MCF 10A (cell line): ENCODE measurements at places on chromosomes 7 and 10. TPM values are rescaled to one million over a fixed set of nuclear protein-coding genes. Genes with fewer than 3 reads are reported as not detected.

DNA sequence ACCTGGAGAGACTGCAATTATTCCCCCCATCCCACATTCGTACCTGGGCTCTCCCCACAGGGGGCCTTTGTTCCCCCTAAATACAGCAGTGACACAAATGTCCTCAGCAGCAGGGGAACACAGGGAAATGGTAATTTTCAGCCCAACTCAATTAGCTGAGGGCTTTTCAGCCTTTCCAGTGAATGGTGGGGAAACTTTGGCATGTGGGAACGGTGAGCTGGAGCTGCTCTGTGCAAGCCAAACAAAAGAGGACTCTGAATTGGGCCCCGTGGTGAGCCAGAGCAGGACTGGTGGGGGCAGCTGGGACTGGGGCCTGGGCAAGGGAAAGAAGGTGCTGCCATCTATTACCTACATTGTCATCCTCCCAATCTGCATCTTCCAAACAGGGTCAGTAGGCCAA is 51.0 kb downstream of the FBXW4 start:
- no peak overlapping the region for H3K27ac ChIP-seq
- H3K4me1 ChIP-seq: no peaks in the 10 kb centered on the region
- H3K36me3 ChIP-seq: peaks cover 42% of the 10 kb centered on the region

DNA sequence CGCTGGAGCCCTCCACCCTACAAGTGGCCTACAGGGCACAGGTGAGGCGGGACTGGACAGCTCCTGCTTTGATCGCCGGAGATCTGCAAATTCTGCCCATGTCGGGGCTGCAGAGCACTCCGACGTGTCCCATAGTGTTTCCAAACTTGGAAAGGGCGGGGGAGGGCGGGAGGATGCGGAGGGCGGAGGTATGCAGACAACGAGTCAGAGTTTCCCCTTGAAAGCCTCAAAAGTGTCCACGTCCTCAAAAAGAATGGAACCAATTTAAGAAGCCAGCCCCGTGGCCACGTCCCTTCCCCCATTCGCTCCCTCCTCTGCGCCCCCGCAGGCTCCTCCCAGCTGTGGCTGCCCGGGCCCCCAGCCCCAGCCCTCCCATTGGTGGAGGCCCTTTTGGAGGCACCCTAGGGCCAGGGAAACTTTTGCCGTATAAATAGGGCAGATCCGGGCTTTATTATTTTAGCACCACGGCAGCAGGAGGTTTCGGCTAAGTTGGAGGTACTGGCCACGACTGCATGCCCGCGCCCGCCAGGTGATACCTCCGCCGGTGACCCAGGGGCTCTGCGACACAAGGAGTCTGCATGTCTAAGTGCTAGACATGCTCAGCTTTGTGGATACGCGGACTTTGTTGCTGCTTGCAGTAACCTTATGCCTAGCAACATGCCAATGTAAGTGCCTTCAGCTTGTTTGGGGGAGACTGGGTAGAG is at the start of gene COL1A2:
COL1A2 (plus strand) TSS at position 459 of the 704 bp plus-strand sequence; CDS start at position 596, 137 bp downstream.
- H3K4me1 ChIP-seq: peaks cover 3% of the 10 kb centered on the region
- H3K36me3 ChIP-seq: no peaks in the 10 kb centered on the region
- DNase-seq: no peak
- H3K27ac ChIP-seq: no peak within 1 kb of the TSS
- H3K4me3 ChIP-seq: no peak within 1 kb of the TSS

- no peaks in the 10 kb centered on the region for H3K27me3 ChIP-seq
- peaks cover 13% of the 10 kb centered on the region for H3K36me3 ChIP-seq
- H3K27ac ChIP-seq: no peak overlapping the region
- no peak for DNase-seq
- H3K4me1 ChIP-seq: peaks cover 21% of the 10 kb centered on the region
Observed at GRCh38 chr10:96891840-96892239, 59.7 kb downstream of the LCOR start.

GRCh38 chr7:13035233-13035632 is 347.8 kb downstream of the ARL4A start:
- no peak for DNase-seq
- H3K4me3 ChIP-seq: no peak overlapping the region
- H3K27me3 ChIP-seq: no peaks in the 10 kb centered on the region
- H3K4me1 ChIP-seq: peaks cover 15% of the 10 kb centered on the region
- no peak overlapping the region for H3K27ac ChIP-seq

DNA sequence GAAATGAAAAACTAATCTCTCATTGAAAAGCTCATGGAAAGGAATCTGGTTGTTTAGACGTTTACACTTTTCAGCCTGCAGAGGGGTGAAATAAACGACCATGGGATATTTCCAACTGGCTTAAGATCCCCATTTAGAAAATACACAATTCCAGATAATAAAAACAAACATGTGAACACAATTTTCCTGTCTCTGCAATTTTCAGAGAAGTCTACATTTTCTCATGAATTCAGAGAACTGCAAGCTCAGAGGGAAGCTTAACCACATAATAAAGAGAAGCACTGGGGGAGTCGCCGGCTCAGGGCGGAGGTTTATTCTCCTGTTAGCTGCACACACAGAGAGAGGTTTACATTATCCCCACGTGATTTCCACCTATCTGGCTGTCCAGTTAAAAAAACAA is 215.2 kb downstream of the FANK1 start:
- H3K4me1 ChIP-seq: peaks cover 6% of the 10 kb centered on the region
- no peak overlapping the region for H3K27ac ChIP-seq
- no peak overlapping the region for H3K4me3 ChIP-seq
- DNase-seq: no peak
- no peaks in the 10 kb centered on the region for H3K36me3 ChIP-seq

DNA sequence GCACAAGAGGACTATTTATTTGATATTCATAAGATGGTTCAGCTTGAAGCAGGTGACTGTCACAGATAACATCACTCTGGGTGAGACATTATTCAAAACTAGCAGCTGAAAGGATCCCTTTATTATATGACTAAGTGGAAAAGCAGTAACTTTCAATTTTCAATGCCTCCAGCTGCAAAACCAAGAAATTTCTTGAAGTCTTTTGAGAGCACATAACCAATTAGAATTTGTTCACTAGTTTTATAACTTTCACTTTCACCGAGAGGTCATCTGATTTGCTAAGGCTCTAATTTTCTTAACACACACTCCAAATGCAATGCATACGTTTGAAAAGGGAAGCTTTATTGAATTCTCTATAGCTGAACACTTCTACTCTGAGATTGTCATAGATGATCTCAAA is 88.6 kb upstream of the KLF14 start:
- no peak for DNase-seq
- H3K27ac ChIP-seq: no peak overlapping the region
- H3K4me3 ChIP-seq: no peak overlapping the region
- no peaks in the 10 kb centered on the region for H3K4me1 ChIP-seq
- H3K36me3 ChIP-seq: no peaks in the 10 kb centered on the region
- H3K27me3 ChIP-seq: no peaks in the 10 kb centered on the region

IRF5 gene
- 7.5 and 10.1 TPM in 2 replicates for total RNA-seq

BICC1 gene
- 7.9 and 15.6 TPM in 2 replicates for total RNA-seq

OLAH gene
- 1.4 and 2.1 TPM in 2 replicates for total RNA-seq

PNLIPRP1 gene
- not detected in 2 replicates for total RNA-seq
